Activated CD8-positive, alpha-beta T cell treated with anti-CD3 and anti-CD28 coated beads, Interleukin-2, amount 10 ng/mL, durations not matched to agents 7 days and 5 days (primary cell): ENCODE measurements at places on chromosomes 12 and 14. TPM values are rescaled to one million over a fixed set of nuclear protein-coding genes. Genes with fewer than 3 reads are reported as not detected.

- no peaks in the 10 kb centered on the region for H3K36me3 ChIP-seq
- DNase-seq: peak; percentile 20
- H3K4me1 ChIP-seq: no peaks in the 10 kb centered on the region
- H3K27me3 ChIP-seq: no peaks in the 10 kb centered on the region
- H3K4me3 ChIP-seq: no peak overlapping the region
Measured at GRCh38 chr14:79011091-79011919, 841.1 kb downstream of the NRXN3 start.

DNA sequence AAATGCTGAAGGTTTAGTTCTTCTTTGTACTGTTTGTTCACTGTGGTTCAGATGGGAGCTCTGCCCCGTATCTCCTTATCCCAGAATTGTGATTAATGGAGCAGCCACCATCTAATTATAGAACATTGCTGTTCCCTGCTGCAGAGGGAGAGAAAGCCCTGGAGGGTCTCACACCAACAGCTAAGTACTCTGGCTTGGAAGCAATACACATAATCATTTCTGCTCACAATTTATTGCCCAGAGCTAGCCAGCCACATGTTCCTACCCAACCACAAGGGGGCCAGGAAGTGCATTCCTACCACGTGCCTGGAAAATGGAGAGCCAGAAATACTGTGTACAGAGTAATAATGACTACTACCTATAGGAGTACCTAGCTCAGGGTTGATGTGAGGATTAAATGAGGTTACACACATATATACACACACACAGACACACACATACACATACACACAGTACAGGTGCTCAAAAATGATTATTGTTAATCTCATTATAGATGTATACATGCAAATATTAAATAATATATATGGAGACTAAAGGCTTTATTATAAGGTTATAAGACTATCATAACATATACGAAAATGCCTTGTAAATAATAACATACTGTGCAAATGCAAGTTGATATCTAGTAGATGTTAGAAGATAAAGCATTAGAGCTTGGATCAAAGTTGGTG is 22.3 kb downstream of the MSRB3 start:
- peaks cover 15% of the 10 kb centered on the region for H3K27me3 ChIP-seq
- DNase-seq: no peak

Gene GPRC5D
- not detected for total RNA-seq

GRCh38 chr14:49905989-49906388 is 13.1 kb downstream of the ARF6 start:
- H3K27me3 ChIP-seq: no peaks in the 10 kb centered on the region
- H3K36me3 ChIP-seq: peaks cover 18% of the 10 kb centered on the region
- no peak for DNase-seq
- peaks cover 47% of the 10 kb centered on the region for H3K4me1 ChIP-seq
- no peak overlapping the region for H3K4me3 ChIP-seq

Gene LAG3
- total RNA-seq: 43.0 TPM

DNA sequence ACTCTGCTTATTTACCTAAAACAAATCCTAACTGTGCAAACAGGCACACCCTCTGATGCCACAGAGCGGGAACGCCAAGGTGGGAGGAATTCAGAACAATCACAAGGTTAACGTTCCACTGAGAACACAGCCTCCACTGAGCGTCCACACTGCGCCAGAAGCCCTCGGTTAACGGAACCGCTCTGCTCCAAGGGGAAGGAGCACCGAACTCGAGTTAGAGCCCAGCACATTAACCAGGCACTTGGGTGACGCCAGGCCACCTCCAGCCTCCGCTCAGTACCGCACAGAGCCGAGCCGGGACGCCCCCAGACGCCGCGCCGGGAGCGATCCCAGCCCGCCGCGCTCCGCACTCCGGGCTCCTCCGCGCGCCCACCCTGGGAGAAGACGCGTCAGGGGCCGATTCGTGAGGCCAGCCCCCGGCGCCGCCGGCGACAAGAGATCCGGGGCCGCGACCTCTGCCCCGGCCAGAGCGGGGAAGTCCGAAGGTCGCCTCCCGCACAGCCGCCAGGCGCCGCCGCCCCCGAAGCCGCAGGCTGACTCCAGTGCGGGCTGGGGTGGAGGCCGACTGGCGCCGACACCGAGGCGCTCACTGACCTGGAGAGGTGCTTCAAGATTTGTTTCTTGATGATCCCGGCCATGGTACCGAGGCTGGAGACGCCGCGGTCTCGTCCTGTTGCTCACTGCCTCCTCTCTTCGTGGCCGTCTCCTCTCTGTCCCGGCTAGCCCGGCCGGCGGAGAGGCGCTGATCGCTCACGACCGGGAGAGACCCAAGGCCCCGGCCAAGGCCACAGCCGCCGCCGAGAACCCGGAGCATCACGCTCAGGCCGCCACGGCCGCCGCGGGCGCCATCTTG is 450 bp downstream of the BLTP3B start:
- H3K4me3 ChIP-seq: peak overlapping the region; percentile 95
- H3K27me3 ChIP-seq: no peaks in the 10 kb centered on the region
- H3K36me3 ChIP-seq: peaks cover 9% of the 10 kb centered on the region
- DNase-seq: peak; percentile 54

GRCh38 chr12:55711786-55712553 is 3.9 kb upstream of the BLOC1S1 start:
- no peak for DNase-seq
- peaks cover 46% of the 10 kb centered on the region for H3K27me3 ChIP-seq
- no peak overlapping the region for H3K4me3 ChIP-seq
- H3K27ac ChIP-seq: no peak overlapping the region
- H3K4me1 ChIP-seq: peaks cover 33% of the 10 kb centered on the region
- H3K36me3 ChIP-seq: peaks cover 3% of the 10 kb centered on the region

Gene ZCCHC8
- 41.3 TPM for total RNA-seq

DNA sequence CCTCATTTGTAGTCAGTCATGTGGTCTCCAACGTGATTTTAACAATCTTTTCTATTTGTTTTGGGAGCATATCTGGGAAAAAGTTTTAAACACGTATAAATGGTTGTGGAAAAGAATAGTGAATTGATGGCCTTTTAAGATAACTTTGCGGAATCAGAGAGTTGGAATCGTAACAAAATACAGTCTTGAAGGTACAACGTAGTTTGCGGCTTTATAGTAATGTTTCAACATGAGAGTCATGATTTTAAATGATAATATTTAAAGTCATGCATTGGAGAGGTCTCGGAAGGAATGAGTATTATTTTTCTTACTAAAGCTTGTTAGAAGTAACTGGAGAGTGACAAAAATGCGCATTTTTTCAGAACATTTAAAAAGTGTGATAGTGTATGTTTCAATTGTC is 1.6 kb downstream of the AEBP2 start:
- H3K4me1 ChIP-seq: peaks cover 47% of the 10 kb centered on the region
- H3K36me3 ChIP-seq: peaks cover 44% of the 10 kb centered on the region
- DNase-seq: no peak
- H3K27me3 ChIP-seq: no peaks in the 10 kb centered on the region
- H3K27ac ChIP-seq: peak overlapping the region; percentile 97

DNA sequence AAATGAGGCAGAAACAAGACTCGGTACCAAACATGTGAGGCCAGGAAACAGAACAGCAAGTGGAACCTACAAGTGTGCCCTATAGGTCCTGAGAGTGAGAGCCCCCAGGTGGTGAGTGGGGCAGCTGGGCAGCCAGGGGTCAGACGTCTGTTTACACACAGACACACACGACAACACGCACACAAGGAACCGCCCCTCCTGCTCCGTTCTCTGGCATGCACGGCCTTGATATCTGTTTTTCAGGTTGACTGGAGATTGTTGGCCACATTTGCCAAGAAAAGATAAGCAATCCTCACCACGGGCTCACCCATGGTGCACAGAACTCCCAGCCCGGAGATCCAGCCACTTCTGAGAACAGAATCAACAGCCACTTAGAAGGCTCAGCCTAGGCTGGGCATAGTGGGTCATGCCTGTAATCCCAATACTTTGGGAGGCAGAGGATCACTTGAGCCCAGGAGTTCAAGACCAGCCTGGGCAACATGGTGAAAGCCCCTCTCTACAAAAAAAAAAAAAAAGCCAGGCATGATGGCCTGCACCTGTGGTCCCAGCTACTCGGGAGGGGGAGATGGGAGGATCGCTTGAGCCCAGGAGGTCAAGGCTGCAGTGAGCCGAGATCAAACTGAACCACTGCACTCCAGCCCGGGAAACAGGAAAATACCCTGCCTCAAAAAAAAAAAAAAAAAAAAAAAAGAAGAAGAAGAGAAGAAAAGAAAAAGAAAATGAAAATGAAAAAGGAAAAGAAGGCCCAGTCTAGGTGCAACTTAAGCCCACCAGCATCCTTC is 19.4 kb upstream of the EIF5 start:
- peaks cover 5% of the 10 kb centered on the region for H3K4me1 ChIP-seq
- H3K4me3 ChIP-seq: no peak overlapping the region
- DNase-seq: no peak
- peaks cover 7% of the 10 kb centered on the region for H3K27me3 ChIP-seq

- no peak for DNase-seq
- H3K27me3 ChIP-seq: no peaks in the 10 kb centered on the region
- H3K4me1 ChIP-seq: peaks cover 59% of the 10 kb centered on the region
- peak overlapping the region; percentile 95 for H3K4me3 ChIP-seq
Measured at GRCh38 chr12:45989287-45989686, 1.1 kb downstream of the SCAF11 start.

GRCh38 chr12:24770821-24771220 is 178.1 kb downstream of the BCAT1 start:
- H3K4me3 ChIP-seq: no peak overlapping the region
- DNase-seq: no peak
- no peak overlapping the region for H3K27ac ChIP-seq

- no peak for DNase-seq
- no peaks in the 10 kb centered on the region for H3K4me1 ChIP-seq
- H3K27me3 ChIP-seq: peaks cover 5% of the 10 kb centered on the region
Measured at GRCh38 chr12:25992026-25992782, 33.7 kb downstream of the RASSF8 start.

- no peaks in the 10 kb centered on the region for H3K4me1 ChIP-seq
- H3K27me3 ChIP-seq: peaks cover 14% of the 10 kb centered on the region
- H3K36me3 ChIP-seq: no peaks in the 10 kb centered on the region
- H3K4me3 ChIP-seq: no peak overlapping the region
Measured at GRCh38 chr12:132216354-132216987, 72.2 kb downstream of the NOC4L start.

DNA sequence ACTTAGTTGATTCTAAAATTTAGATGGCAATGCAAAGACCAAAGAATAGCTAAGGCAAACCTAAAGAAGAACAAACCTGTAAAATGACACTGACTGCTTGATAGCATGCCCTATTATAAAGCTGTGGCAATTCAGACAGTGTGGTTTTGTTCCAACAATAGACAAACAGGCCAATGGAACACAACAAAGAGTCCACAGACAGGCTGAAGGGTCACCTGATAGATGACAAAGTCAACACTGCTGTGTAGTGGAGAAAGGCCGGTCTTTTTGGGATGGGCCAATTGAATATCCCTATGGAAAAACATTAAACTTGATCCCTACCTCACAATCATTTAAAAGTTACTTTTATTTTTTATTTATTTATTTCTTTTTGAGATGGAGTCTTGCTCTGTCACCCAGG is 33.8 kb upstream of the SLC25A3 start:
- H3K4me1 ChIP-seq: no peaks in the 10 kb centered on the region
- no peak overlapping the region for H3K4me3 ChIP-seq
- H3K27me3 ChIP-seq: no peaks in the 10 kb centered on the region
- no peak overlapping the region for H3K27ac ChIP-seq
- DNase-seq: no peak

- no peak for DNase-seq
- peaks cover 7% of the 10 kb centered on the region for H3K36me3 ChIP-seq
- H3K27ac ChIP-seq: no peak overlapping the region
- no peaks in the 10 kb centered on the region for H3K27me3 ChIP-seq
- H3K4me3 ChIP-seq: no peak overlapping the region
Measured at GRCh38 chr14:103568952-103569351, 6.2 kb downstream of the COA8 start.

DNA sequence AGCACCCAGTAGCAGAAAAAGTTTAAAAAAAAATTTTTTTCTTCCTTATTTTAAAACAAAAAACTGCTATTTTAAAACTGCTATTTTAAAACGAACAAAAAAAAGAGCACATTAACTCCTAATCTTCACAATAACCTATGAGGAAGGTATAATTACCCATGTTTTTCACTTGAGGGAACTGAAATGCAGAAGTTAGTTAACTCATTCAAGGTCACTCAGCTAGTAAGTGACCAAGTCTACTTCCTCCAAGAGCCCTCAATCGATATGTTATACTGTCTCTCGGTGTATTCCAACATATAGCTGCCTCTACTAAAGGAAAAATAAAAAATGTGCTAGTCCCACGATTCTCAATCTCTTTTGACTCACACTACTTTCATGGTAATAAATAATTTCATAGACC is 7.8 kb downstream of the RPAP3 start:
- DNase-seq: no peak
- no peaks in the 10 kb centered on the region for H3K27me3 ChIP-seq
- peaks cover 50% of the 10 kb centered on the region for H3K36me3 ChIP-seq
- H3K4me3 ChIP-seq: no peak overlapping the region
- H3K27ac ChIP-seq: no peak overlapping the region
- H3K4me1 ChIP-seq: peaks cover 4% of the 10 kb centered on the region

- H3K27me3 ChIP-seq: no peaks in the 10 kb centered on the region
- H3K36me3 ChIP-seq: no peaks in the 10 kb centered on the region
- peak overlapping the region; percentile 18 for H3K27ac ChIP-seq
- H3K4me3 ChIP-seq: peak overlapping the region; percentile 39
Measured at GRCh38 chr14:34554540-34555250, 15.2 kb upstream of the EAPP start.

Gene NCAPD2
- total RNA-seq: 201 TPM

Gene IL26
- 0.23 TPM for total RNA-seq

DNA sequence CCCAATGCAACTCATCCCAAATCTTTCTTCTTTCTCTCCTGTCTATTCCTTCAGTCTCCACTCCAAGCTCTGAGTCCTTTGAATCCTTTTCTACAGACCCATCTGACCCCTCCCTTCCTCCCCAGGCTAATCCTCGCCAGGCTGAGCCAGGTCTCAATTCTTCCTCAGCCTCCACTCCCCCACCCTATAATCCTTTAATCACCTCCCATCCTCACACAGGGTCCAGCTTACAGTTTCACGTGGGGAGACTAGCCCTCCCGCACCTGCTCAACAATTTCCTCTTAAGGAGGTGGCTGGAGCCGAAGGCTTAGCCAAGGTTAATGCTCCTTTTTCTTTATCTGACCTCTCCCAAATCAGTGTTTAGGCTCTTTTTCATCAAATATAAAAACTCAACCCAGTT is 63.8 kb downstream of the MOK start:
- H3K4me1 ChIP-seq: no peaks in the 10 kb centered on the region
- no peak overlapping the region for H3K4me3 ChIP-seq
- H3K27me3 ChIP-seq: no peaks in the 10 kb centered on the region
- no peak overlapping the region for H3K27ac ChIP-seq
- DNase-seq: no peak

- no peaks in the 10 kb centered on the region for H3K4me1 ChIP-seq
- no peaks in the 10 kb centered on the region for H3K36me3 ChIP-seq
- no peak overlapping the region for H3K4me3 ChIP-seq
- no peak overlapping the region for H3K27ac ChIP-seq
- no peaks in the 10 kb centered on the region for H3K27me3 ChIP-seq
Measured at GRCh38 chr12:90060031-90060430, 351.4 kb upstream of the ATP2B1 start.

DNA sequence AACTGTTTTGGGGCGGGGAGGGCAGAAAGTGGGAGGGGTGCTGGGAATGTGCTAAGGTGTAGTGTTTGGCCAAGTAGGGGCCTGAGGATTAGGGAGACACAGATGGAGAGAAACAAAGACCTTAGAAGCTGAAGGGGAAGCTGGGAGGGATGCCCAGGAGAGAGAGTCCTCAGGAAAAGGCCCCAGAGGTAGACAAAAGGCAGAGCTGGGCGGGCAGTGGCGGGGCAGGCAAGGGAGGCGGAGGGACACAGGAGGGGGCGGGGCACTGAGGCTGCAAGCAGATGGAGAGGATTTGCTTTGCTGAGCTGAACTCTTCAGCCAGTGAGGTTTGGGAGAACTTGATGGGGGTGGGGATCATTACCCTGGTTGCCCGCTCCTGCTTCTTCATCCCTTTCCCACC is 2.8 kb downstream of the PTMS start:
- no peak for DNase-seq
- peaks cover 5% of the 10 kb centered on the region for H3K36me3 ChIP-seq
- no peak overlapping the region for H3K4me3 ChIP-seq
- no peak overlapping the region for H3K27ac ChIP-seq
